ENCODE measurements at places on chromosomes 6 and 20. TPM values are rescaled to one million over a fixed set of nuclear protein-coding genes. Genes with fewer than 3 reads are reported as not detected.

- no peak for DNase-seq
Measured at GRCh38 chr20:10513931-10514575, 78.9 kb downstream of the SLX4IP start.

DNA sequence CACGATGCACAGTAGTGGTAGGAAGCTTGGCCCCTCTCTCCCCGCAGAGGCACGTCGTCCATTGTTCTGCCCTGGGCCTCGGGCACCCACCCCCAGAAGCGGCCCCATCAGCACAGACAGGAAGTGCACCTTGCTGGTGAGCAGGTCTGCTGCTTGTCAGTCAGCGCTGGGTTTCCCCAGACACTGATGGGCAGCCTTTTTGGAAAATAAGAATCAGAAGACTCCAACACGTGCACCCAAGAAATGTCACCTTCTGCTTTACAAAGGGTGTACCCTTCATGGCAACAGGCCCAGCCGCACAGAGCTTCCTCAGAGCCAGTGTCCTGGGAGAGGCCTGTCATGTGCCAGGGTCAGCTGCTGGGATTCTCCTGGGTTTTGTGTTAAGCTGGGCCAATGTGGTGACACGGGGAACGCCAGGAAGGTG, 34.7 kb upstream of the IRF4 start:
- no peak for DNase-seq

DNA sequence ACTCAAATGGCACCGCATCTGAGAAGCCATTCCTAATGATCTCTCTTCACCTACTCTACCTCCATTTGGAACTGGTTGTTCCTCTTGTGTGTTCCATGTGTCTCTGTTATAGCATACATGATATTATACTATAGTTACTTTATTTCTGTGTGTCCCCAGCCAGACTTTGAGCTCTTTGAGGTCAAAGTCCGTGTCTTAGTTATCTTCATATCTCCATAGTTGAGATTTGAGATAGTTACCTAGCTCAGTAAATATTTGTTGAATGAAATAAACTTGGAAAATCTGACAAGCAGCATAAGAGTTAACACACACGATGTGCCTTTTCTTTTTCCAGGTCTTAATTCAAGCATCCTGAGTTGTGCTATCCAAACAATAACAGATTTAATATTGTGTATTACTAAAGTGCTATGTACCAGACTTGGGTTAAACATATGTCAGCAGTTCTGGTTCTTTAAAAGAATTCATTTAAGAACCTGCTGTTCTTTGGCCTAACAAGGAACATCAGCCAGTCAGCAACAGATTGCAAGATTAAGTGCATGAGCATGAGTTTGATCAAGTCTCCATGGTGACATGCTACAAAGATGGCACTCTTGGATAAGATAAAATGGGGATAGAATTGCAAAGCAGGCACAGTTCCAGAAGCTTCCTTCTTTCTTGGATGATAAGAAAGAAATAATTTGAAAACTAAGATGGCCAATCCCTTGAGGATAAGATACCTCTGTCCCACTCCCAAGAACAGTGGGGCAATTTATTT, 8.7 kb upstream of the TNFRSF21 start:
- no peak for DNase-seq

GRCh38 chr6:10526156-10526555, 5.0 kb downstream of the GCNT2 start:
- no peak for DNase-seq

DNA sequence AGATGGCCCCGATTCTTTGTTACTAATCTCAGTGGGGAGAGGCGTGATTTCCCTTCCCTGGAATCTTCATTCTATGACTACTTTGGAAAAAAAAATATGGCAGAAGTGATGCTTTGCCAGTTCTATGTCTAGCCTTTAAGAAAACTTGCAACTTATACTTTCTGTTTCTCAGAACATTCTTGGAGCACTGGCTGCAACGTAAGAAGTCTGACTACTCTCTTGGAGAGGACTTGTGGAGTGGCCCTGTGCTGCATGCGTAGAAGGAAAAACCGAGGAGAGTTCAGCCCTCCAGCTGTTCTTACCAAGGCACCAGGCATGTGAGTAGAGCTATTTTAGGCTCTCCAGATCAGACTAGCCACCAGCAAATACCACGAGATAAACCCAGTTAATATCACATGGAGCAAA, 77.6 kb upstream of the STXBP5 start:
- DNase-seq: no peak

DNA sequence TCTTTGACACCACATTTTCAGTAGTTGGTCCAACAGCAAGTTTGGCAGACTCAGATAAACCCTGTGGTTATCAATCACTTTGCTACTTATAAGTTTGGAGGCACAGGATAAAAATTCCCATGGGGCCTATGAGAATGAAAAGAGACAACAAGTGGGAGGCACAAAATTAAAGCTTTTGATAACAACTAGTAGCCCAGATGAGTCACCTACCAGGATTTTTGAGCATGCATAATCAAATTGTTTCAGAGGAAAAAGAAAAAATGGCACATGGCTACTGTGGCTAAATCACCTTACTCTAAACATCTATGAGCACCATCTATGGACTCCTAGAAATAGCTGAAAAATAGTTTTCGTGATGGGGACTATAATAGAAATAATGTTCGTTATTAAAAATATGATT, 40.8 kb upstream of the BMP5 start:
- DNase-seq: no peak

GABRR1 gene
- not detected for total RNA-seq

SIRPA gene
- total RNA-seq: 10.7 TPM

Data from neural crest cell (in vitro differentiated cells).